ENCODE measurements at places on chromosomes 7 and 10. TPM values are rescaled to one million over a fixed set of nuclear protein-coding genes. Genes with fewer than 3 reads are reported as not detected.

GDF10 gene
- total RNA-seq = not detected

CPVL gene
- total RNA-seq = 41.7 TPM

DNA sequence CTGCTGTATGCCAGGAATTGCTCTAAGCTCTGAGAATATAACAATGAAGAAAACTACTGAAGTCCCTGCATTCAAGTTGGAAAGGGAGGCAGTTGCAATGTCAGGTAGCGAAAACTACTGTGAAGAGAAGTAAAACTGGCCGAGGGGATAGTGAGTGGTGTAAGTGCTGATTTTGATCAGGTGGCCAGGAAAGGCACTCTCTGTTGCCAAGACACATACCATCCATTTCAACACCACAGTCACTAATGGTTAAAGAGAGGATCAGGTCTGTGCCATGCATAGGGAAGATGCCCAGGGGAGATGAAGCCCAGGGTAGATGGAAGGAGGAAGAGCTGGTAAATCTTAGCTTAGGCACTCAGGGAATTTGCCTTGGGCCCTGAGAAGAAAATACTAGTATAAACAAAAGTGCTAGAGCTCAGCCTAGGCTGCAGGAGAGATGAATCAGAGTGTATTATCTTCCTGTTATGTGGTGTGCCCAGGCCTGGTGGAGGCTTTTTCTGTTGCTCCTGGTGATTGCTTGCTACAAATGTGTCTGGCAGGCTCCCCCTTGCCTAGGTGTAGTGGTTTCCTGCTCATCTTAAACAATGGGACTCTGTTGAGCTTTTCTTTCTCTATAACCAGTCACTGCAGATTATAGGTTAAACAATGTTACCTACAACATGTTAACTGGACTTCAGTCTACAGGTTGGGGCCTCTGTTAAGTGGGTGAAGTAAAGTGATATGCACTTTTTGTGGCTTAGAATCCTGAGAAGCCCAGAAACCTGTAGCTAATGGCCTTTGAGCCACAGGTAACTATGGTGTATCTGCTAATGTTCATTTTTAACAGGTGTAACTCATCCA, 125.5 kb downstream of the LRRC4 start:
- DNase-seq = no peak

RSPH10B gene
- 0.72 TPM for total RNA-seq

- DNase-seq = no peak
Measured at GRCh38 chr10:7218968-7219367, 191.9 kb downstream of the SFMBT2 start.

- DNase-seq = no peak
Measured at GRCh38 chr7:93945756-93946535, 24.4 kb downstream of the GNG11 start.

DNA sequence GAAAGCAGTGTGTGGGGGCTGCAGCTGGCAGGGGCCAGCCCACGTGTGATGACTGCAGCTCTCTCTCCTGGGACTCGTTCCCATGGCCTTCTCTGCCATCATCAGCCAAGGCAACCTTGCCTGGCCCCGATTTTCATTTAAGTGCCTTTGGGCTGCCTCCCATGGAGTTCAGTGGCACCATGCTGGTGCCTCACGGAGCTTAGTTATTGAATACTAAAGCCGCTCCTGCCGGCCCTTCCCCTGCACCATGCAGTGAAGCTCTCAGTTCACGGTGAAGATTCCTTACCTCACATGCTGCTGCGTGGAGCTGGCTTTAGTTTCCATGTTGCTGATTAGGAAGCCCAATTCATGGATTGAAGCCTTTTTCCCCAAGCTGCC, 141.5 kb upstream of the EEPD1 start:
- DNase-seq = no peak
